ENCODE measurements at places on chromosomes 2 and 18. TPM values are rescaled to one million over a fixed set of nuclear protein-coding genes. Genes with fewer than 3 reads are reported as not detected.
A peak's percentile ranks its signal among the peaks of the same experiment; 100 is the strongest.

Gene POLE4
- 11.7 TPM for total RNA-seq

Gene CYP26B1
- total RNA-seq, result 6.8 TPM

Gene FABP1
- total RNA-seq, result not detected

DNA sequence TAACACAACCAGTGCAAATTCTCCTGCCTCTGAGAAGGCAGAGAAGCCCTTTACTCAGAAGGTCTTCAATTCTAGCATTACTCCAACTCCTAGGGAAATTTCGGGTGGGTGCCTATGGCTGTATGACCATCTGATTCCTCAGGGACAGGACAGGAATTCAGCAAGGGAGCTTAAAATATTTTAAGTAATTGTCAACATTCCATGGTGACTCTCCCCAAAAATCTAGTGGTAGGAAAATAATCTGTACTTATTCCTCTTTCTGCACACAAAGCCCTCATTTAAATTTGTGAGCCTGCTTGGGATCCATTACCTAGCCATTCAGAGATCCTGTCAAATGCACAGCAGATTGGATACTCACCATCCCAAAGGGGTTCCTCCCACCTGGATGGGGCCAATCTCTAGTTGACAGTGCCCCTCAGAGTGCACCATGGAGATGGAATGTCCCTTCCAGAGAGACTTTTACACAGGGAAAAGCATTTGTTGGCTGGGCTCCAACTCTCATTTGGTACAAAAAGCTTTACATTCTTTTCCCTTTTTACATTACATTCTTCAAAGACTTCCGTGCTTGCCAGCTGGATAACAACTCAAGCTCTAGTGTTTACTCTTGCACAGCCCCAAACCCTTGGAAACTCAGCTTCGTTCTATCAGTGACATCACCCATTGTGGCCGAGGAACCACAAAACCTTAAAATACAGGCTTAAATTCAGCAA lies 3.1 kb upstream of the TMEM150A start:
- DNase-seq, result peak; percentile 46

GRCh38 chr2:231707625-231707926 lies 749 bp upstream of the PTMA start:
- DNase-seq, result peak; percentile 55

DNA sequence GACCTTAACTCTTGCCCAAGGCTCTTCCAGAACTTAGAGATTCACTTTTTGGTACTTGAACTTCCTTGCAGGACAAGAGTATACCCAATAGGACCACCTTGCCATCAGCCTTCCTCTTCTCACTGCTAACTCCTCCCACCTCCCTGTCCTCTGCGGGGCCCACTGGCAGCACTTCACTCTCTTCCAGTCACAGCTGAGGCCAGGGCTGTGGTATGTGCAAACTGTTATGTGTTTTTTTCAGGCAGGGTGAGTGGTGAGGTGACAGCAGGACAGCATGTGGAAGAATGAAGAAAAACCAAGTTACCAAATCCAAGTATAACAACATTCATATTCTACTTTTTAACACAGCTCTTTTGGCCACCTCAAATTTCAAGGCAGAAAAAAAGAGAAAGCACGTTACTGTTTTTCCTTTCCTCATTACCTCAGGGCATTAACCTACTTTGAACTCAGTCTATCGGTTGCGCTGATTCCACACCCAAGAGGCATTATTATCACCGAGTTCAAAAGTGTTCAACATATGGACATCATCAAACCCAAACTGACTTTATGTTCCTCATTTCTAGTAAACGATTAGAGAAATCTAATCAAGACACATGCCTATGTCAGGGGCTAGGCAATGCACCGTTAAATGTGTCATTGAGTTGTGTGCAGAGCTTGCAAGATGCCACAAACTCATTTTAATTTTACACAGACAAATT lies 605.2 kb upstream of the SYT4 start:
- DNase-seq, result no peak

DNA sequence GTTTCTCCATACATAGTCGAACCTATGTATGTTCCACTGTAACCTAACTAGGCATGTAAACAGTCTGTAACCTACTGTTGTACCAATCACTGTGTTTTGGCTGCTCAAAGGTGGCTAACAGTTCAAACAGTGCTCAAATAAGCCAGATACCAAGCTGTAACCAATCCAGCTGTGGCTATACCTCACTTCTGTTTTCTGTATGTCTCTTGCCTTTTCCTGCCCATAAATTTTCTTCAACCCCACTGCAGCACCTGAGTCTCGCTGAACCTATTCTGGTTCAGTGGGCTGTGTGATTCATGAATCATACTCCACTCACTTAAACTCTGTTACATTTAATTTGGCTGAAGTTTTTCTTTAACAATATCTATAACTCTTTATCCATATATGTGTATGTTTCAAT lies 340.7 kb downstream of the LPIN1 start:
- no peak for DNase-seq

DNA sequence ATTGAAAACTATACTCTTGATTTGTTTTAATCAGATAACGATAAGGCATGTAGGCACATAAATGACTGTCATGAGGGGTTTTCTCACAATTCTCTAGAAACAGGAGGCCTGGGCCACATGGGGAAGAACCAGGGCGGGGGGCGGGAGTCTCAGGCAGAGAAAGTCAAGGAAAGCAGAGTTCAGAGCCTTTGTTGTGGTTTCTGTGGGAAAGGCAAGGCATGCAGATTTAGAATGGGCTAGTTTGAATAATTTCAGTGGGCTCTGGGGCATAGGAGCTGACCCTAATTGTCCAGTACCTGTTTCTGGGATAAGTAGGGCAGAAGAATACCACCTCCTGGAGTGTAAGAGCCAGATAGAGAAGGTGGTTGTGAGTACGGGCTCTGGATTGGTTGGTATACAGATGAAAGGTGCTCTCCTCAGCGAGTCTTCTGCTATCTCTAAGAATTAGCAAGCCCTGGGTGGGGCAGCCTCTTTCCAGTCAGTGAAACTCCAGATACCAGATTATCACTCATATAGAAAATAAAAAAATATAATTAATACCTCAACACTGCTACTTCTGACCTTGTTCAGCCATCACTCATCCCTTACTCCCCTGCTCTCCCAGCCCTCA lies 41.5 kb upstream of the CYRIA start:
- no peak for DNase-seq

DNA sequence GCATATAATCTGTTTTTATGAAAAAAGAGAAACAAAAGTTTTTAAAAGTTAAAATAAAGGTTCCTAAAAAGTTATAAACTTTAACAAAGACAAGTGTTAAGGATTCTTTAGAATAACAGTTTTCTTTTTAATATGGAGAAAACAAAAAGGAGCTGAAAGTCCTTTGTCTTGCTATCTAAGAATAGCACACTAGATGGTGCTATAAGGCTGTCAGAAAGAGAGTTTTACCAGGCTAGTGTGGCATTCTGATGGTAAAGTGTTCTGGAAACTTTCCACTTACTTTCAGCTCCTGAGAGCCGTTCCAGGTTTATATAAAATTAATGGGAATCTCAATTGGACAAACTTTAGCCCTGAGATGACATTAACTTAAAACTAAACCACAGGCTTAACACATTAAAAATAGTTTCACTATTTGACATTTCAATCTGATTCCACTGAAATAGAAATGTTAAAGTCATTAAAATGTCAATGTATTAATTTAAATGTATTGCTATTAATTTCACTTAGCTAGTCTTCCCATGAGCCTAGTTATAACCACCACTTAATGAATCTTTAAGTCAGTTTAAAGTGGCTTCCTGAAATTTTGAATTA lies 3.7 kb downstream of the FBXO48 start:
- peak; percentile 67 for DNase-seq

GRCh38 chr2:230643576-230644291 lies 68.9 kb upstream of the CAB39 start:
- no peak for DNase-seq

- DNase-seq, result no peak
These were observed 63.5 kb upstream of the FRZB start for GRCh38 chr2:182929972-182930371.

DNA sequence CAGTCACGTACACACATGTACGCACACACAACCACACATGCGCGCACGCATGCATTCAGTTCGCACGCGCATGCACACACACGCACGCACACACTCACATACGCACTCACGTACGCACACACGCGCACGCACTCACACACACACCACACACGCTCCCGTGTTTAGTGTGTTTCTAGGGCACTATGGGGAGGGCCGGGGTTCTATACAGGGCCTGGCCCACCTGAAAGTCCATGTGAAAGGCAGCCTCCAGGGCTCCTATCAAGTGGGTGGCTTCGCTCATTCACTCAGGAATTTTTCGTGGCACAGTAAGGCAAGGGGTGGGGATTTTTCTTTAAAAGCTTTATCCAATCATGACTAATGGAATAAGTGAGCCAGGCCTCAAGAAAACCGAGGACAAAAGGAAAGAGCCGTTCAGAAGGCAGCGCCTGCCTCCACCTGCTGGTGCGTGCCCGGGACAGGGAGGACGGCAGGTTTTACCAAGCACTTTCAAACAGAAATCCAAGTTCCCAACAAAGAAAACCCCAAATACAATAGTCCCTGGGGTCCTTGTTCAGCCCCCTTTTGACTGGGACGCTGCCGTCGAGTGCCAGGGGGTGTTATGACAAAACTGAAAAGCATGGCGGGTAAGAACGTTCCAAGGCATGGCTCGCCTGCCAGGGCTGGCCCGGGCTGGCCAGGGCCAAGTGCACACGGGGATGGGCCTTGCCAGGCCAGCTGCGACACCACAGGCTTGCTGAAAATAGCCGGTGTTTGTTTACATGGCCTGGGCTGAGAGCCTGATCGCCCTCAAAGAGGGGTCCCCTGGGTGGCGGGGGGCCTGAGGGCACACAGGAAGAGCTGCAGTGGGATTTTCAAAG lies 110.0 kb downstream of the HDAC4 start:
- no peak for DNase-seq

Measured in M059J (cell line).